Aorta (tissue), 5 donors: ENCODE measurements at places on chromosomes 7 and 10. TPM values are rescaled to one million over a fixed set of nuclear protein-coding genes. Genes with fewer than 3 reads are reported as not detected.

Gene WDFY4
- 15.0 TPM for total RNA-seq

DNA sequence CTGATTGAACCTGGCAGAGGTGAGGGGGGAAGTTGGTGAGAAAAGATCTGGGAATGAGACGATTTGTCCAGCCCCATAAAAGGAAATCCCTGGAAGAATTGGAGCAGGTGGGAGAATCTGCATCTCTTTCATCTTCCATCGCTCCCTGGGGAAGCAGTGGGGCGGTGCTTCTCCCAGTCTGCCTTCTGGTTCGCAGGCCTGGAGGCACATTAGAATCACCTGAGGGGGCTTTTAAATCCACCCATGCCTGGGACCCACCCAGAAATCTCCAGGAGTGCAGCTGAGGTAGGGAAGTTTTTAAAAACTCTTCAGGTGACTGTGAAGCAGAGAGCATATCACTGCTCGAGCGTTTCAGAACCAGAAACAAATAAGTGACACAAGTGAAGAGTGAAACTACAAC is 26.7 kb upstream of the SYPL1 start:
- peaks cover 7% of the 10 kb centered on the region for H3K4me1 ChIP-seq
- no peak overlapping the region for H3K4me3 ChIP-seq
- no peaks in the 10 kb centered on the region for H3K27me3 ChIP-seq
- no peak for DNase-seq
- no peaks in the 10 kb centered on the region for H3K36me3 ChIP-seq

DNA sequence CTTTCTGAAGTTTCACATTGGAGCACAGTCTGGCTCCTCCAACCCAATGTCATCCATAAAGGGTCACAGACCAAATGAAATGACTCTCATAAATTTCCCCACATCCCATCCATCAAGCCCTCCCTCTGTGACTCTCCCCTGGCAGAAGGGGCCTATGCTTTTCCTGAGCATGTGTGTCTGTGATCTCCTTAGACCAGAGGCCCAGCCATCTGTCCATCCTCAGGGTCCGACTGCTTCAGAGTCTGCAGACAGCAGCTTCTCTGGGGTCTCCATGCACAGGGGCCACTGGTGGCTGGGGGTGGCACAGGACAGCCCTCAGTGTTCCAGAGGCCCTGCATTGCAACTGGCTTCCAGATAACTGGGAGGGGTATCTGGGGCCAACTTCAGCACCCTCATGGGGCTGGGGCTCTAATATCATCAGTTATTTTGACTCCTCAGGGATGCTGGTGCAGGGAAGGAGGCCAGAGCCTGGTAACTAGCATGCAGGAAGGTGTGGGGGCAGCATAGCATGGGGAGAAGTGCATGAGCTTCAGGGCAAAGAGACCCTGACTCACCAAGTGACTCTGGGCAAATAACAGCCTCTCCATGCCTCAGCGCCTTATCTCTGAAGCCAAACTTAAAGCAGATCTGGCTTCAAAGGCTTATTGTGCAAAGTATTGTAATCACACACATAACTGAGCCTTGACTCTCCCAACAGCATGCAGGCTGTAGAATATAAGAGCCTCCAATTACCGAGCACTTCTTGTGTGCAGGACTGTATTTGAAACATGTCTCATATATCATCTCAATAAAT is 266.9 kb downstream of the GRID1 start:
- no peak overlapping the region for H3K4me3 ChIP-seq
- no peak for DNase-seq
- H3K27me3 ChIP-seq, result no peaks in the 10 kb centered on the region
- no peaks in the 10 kb centered on the region for H3K4me1 ChIP-seq
- no peak overlapping the region for H3K27ac ChIP-seq
- H3K36me3 ChIP-seq, result no peaks in the 10 kb centered on the region

- H3K36me3 ChIP-seq, result no peaks in the 10 kb centered on the region
- H3K27ac ChIP-seq, result peak overlapping the region; percentile 79
- peaks cover 15% of the 10 kb centered on the region for H3K4me1 ChIP-seq
Measured at GRCh38 chr10:29691564-29692072, 56.8 kb upstream of the SVIL start.

- no peaks in the 10 kb centered on the region for H3K27me3 ChIP-seq
- no peaks in the 10 kb centered on the region for H3K36me3 ChIP-seq
- DNase-seq, result peak; percentile 75
- H3K4me3 ChIP-seq, result peak overlapping the region; percentile 30
- no peak overlapping the region for H3K27ac ChIP-seq
- no peaks in the 10 kb centered on the region for H3K4me1 ChIP-seq
Measured at GRCh38 chr10:6050801-6051445, 11.2 kb downstream of the IL2RA start.

DNA sequence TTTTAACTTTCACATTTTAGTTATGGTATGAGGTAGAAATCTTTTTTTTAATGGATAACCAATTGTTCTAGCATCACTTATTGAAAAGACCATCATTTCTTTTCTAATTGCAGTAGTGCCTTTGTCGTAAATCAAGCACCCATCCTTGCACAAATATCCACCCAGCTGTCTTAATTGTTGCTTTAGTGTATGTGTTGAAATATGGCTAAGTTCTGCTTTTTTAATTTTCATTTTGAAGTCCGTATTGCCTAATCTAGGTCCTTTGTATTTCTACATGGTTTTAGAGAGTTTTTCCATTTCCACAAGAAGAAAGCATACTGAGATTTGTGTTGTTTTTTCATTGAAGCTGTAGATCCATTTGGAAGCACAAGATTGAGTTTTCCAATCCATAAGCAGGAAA is 259.6 kb upstream of the SEMA3E start:
- H3K36me3 ChIP-seq, result no peaks in the 10 kb centered on the region
- DNase-seq, result no peak
- H3K27ac ChIP-seq, result no peak overlapping the region

DNA sequence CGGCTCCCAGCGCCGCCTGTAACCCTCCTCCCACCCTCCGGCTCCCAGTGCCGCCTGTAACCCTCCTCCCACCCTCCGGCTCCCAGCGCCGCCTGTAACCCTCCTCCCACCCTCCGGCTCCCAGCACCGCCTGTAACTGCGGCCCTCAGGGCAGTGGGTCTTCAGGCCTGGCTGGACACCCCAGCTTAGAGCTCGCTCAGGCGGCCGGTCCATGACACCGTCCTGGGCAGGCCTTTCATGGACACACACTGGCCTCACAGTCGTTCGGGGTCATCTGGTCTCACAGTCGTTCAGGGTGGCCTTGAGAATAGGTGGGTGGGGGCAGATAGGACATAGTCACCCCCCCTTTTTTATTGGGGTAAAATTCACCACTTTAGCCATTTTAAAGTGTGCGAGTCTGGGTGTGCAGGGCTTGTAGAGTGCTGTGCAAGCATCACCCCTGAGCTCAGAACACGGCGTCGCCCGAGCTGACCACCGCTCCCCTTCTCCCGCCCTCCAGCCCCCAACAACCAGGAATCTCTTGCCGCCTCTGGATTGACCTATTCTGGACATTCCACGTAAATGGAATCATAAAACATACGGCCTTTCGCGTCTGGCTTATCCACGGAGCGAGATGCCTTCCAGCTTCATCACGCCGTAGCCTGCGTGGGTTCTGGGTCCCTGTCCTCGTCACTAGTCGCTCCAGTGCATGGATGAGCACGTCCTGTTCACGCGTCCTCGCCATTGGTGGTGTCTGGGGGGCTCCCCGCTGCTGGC is 41.1 kb upstream of the CFAP46 start:
- no peak overlapping the region for H3K27ac ChIP-seq
- H3K27me3 ChIP-seq, result no peaks in the 10 kb centered on the region
- peak; percentile 38 for DNase-seq
- no peaks in the 10 kb centered on the region for H3K36me3 ChIP-seq
- H3K4me1 ChIP-seq, result no peaks in the 10 kb centered on the region

DNA sequence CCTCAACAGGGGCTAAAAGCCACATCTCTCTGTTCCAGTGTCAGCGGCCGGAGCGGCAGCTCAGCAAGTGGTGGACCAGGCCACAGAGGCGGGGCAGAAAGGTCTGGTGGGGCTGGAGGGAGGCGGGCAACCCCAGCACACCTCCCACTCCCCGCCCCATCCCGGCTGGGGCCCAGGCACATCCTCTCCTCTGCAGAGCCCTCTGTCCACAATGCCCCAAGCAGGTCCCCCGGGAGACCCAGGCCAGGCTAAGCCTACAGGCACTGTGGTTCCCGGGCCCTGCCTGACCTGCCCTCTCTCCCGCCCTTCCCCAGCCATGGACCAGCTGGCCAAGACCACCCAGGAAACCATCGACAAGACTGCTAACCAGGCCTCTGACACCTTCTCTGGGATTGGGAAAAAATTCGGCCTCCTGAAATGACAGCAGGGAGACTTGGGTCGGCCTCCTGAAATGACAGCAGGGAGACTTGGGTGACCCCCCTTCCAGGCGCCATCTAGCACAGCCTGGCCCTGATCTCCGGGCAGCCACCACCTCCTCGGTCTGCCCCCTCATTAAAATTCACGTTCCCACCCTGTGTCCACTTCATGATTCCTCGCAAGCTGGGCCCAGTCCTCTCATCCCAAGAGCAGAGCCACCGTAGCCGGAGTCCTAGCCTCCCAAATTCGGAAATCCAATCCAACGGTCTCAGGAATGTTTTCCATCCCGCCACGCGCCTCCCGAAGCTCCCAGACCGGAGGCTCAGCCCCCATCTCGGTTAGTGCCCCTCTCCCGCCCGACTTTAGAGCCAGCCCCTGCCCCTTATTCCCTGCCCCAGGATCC is 2.1 kb downstream of the ADIRF start:
- H3K36me3 ChIP-seq, result no peaks in the 10 kb centered on the region
- H3K27ac ChIP-seq, result peak overlapping the region; percentile 92
- no peaks in the 10 kb centered on the region for H3K4me1 ChIP-seq
- DNase-seq, result peak; percentile 94
- H3K4me3 ChIP-seq, result peak overlapping the region; percentile 64

Gene ZSCAN21
- total RNA-seq, result 10.7 TPM

GRCh38 chr10:13496931-13497330 is 31.9 kb downstream of the BEND7 start:
- no peak overlapping the region for H3K27ac ChIP-seq
- H3K4me3 ChIP-seq, result no peak overlapping the region
- no peaks in the 10 kb centered on the region for H3K4me1 ChIP-seq
- H3K36me3 ChIP-seq, result no peaks in the 10 kb centered on the region
- no peaks in the 10 kb centered on the region for H3K27me3 ChIP-seq
